ENCODE measurements at places on chromosomes 13 and 19.

DNA sequence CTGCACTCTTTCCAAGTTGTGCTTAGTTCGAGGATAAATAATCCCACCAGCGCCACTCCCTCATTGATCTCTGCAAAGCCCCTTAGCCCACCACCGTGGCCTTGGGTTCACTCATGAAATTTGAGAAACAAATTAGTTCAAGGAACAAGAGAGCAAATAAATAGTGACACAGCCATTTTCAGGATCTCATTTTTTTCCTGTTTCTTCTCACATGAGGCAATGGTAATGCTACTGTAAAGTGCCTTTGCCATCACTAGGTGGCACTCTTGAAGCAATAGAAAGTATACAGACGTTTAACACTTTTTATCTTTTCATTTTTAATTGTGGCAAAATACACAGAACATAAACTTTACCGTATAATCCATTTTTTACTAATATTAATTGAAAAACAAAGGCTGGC, 76.8 kb upstream of the ZNF835 start:
- DNase-seq, result no peak

DNA sequence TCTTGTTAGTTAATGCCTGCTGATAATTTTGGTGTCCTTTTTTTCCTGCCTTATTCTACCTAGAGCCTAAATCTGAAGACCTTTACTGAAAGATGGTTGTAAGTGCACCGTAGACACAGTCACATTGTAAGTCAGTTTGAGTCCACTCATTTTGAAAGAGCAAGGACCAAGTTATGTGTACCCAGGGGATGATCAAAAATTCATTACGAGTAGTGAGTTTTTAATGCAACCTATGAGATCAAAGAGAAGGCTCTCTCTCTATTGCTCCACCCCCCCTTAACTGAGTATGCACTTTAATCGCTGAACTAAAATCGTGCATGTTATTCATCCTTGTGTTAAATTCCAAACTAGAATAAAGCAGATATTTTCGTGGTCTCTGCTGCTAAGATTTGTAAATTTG, 1.8 kb downstream of the RAP2A start:
- no peak for DNase-seq

DNA sequence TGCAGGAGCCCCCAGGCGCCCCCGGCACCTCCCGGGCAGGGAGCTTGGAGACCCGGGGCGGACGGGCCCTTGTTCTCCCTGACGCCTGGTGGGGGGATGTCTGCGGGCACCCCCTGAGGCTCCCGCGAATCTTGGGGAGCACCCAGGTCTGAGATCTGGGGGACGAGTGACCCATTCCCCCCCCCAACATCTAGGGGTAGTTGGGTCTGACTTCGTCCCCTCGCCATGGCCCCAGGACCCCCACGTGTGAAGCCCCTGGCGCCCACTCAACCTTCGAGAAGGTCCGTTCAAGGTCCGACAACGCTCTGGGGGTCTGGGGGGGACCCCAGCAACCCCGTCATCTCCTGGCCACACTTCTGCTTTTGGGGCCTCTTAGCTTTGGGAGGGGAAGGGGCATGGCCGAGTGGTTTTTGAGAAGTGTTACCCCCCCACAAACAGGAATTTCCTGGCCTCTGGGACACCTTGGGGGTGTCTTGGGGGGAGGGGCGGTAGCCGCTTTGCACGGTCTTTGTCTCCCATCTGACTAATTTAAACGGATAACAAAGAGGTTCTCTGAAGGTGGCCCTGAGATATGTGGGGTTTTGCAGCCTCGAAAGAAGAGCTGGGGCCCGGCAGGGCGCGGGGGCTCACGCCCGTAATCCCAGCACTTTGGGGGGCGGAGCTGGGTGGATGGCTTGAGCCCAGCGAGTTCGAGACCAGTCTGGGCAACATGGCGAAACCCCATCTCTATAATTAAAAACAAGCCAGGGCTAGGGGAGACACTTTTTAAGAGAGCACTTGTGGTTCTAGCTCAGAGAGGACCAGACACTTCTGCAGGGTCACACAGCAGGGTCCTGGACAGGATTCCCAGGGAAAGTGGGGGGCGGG, 608 bp downstream of the CNN2 start:
- no peak for DNase-seq

GRCh38 chr19:51097166-51097738, 11.0 kb downstream of the CTU1 start:
- no peak for DNase-seq

GRCh38 chr19:4343370-4344307, at the start of gene MPND:
TSS of gene MPND (plus strand) at chr19:4343562. CDS start at chr19:4343594, 32 bp downstream.
- peak; percentile 67 for DNase-seq

Data from amniotic stem cell (primary cell).